Stimulated activated CD4-positive, alpha-beta T cell treated with anti-CD3 and anti-CD28 coated beads, Interleukin-15, amount 100 ng/mL, for 1 hour (primary cell): ENCODE measurements at places on chromosomes 6 and 20.

- DNase-seq: no peak
These were observed 29.1 kb downstream of the OPN5 start for GRCh38 chr6:47810885-47811284.

GRCh38 chr6:53986165-53986720, 125.0 kb upstream of the MLIP start:
- no peak for DNase-seq

DNA sequence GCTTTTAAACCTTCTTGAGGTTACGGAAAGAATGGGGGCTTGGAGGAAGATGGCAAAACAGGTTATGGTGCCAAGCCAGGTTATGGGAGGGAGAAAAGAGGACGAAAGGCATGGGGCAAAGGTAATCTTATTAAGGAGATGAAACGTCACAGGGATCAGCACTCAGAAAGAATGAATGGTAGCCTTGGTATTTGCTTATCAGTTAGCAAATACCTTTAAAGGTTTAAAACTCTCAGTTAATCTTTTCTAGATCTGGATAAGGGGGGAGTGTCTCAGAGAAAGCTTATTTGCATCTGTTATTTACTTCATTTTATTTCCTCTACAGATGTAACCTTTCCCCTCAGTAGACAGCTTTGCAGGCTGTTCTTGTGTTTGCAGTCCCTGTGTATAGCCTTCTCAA, 55.5 kb upstream of the EEF1E1 start:
- no peak for DNase-seq

DNA sequence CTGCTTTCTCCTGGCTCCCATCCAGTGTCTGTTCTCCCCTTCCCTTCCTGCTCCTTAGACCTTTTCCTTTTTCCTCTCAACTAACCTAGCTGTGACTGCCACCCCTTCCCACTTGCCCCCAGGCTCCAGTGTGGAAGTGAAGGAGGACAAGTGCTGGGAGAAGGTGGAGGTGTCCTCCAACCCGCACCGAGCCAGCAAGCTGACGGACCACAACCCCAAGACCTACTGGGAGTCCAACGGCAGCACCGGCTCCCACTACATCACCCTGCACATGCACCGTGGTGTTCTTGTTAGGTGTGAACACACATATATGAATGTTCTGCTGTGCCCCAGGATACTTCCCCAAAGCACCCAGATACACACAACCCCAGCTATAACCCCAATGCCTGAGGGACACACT, 18.5 kb downstream of the CUL9 start:
- DNase-seq: no peak

- no peak for DNase-seq
These were observed 153.6 kb upstream of the UST start for GRCh38 chr6:148593130-148593812.

GRCh38 chr20:21323640-21324039, 20.5 kb downstream of the XRN2 start:
- DNase-seq: no peak

DNA sequence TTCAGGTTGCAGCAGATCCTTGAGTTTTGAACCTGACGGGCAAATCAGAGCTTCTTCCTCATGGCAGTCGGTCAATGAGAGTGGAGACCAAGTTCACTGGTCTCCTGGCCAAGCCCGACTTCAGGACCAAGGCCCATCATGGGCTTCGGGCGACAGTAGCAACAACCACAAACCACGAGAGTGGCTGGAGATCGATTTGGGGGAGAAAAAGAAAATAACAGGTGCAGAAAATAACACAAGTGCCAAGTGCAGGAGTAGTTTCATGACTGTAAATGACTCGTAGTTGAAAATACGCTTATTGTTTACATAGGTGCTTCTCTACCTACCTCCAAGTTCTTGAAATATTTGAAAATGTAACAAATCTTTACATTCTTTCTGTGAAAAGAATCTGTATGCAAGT, 56.1 kb downstream of the DCBLD1 start:
- DNase-seq: no peak

GRCh38 chr20:1685304-1686052, 27.9 kb upstream of the SIRPG start:
- DNase-seq: no peak

DNA sequence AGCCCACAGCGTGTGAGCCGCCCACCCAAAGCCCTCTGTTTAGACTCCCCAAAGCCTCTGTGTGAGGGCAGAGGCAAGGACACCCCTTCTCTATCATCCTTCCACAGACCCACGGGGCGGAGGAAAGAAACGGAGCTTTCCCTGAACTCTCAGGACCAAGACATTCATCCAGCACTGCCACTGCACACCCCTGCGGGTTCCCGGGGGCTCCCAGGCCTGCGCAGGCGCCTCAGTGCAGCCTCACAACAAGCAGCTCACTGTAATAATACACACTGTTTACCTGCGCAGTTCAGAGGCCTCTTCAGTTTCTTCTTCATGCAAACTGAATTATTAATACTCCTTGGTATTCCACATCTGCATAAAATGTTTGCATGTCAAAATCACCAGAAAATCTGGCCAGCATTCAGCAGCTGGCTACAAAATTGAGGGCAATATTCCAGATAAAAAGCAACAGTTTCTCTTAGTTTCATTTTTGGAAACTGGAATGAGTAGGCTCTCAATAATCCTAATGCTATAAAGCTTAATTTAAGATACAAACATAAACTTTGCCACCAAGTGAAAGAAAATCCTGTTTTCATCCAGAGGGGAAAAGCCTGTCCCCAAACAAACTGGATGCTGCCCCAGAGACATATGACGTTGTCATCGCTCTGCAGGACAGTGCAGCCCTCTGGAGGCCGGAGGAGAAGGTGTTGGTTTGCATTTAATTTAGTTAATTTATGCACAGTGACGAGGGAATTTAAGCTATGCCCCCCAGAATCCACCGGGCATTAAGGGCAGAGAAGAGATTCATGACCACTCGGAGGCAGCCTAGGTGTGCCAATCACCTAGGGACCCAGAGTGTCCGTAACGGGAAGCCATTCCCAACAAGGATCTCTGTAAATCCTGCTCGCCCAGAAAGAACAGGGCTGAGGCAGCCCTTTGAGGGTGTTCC, 45.3 kb downstream of the NINL start:
- DNase-seq: no peak

DNA sequence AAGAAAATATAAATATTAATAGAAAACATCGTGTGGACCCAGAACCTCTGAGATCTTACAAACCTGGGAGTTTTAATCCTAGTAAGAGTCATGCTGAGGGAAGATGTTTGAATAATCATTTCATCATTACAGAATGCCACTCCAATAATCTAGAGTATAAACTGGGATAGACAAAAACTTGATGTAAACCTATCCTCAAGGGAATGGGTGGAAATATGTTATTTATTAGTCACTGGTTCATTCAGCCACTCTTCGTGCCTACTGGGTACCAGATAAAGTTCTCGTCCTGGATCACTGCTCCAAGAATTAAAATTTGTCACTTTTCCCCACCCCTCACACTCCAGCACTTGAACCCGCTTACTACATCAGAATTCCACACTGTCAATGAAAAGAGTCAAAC, 7.7 kb downstream of the HLA-B start:
- no peak for DNase-seq

GRCh38 chr6:122180132-122180531, 219.3 kb upstream of the HSF2 start:
- DNase-seq: no peak

- no peak for DNase-seq
These were observed 24.2 kb upstream of the SNX9 start for GRCh38 chr6:157798851-157799250.

GRCh38 chr6:45801471-45802289, 214.0 kb downstream of the CLIC5 start:
- no peak for DNase-seq

DNA sequence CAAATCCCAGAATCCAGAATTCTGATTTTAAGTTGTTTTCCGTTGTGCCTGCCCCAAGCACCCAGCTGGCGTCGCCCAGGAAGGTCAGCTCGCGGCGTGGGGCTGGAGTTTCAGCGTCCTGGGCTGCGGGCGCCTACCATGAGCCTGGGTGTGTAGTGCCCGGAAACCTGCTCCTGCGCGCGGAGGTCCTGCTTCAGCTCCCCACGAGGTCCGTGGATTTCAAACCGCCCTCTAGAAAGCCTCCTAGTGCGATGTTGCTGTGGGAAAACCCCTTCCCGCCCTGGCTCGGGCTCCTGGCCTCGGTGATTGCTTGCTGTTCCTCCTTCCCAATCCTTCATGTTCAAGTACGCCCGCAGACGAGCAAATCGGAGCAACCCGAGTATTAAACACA, 51.3 kb upstream of the NRN1 start:
- no peak for DNase-seq

GRCh38 chr20:61662226-61662967, 403.3 kb downstream of the TAF4 start:
- no peak for DNase-seq

- no peak for DNase-seq
These were observed 10.7 kb downstream of the TULP4 start for GRCh38 chr6:158322724-158323560.

- no peak for DNase-seq
These were observed 26.1 kb downstream of the ANGPT4 start for GRCh38 chr20:889932-890463.

DNA sequence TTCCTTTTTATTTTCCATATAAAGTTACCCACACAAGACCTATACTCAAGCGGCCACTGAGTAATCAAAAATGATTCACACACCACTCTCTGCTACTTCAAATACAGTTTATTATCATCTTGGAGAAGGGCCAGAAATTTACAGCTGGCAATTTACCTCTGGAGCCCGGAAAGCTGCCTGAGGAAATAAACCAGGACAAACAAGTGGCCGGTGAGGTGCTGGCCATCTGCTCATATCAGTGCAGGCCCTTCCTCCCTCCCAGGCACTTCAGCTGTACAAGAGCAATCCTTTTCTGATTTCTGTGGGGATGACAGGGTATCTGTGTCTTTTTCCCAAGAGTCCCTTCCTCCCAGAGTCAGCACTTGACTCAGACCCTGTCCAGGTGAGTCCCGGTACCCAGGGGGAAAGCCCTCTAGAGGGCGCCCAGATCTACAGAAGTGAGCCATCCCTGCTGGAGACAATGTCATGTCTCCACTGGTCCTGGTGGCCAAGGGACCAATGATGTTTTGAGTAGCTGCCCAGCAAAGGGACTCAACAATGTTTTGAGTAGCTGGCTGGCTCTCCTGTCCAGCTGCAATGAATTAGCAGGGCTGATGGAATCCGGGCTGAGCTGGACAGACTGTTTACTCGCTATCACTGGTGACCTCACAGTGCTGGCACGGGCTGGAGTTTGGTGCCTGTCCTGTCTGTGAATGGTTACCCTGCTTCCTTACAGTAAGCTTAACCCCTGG, 23.6 kb downstream of the LRP11 start:
- peak; percentile 14 for DNase-seq

DNA sequence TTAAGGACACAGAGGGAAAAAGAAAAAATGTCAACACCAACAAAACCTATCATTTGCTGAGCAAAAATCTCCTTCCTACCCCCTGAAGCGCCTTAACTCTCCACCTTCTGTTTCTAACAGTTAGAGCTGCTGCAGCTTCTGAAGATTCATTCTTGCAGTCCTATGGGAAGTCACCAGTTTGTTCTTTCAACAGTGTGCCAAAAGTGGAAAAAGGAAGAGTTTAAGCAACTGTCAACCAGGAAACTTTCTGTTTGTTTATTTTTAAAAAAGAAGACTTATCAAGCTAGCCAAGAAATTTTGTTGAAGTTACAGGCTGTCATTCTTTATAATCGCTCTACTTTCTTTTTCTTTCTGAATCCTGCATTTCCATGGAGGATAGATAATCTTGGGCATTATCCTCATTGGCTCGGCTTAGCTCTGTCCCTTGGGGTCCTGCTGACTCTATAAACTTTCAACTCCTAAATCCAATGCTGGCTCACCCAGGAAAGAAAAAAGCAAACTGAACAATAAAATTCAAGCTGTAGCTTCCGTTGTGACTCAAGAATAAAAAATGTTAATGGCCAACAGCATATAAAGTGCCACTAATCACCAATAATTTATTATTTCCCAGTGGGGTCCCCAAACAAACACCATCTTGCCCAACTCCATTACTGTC, 172.8 kb upstream of the CITED2 start:
- no peak for DNase-seq

- DNase-seq: no peak
These were observed 463 bp downstream of the RPS21 start for GRCh38 chr20:62387219-62387913.

- DNase-seq: no peak
These were observed 278.1 kb upstream of the SYNCRIP start for GRCh38 chr6:85920782-85921181.

- no peak for DNase-seq
These were observed 12.2 kb upstream of the AKIRIN2 start for GRCh38 chr6:87714093-87714842.

DNA sequence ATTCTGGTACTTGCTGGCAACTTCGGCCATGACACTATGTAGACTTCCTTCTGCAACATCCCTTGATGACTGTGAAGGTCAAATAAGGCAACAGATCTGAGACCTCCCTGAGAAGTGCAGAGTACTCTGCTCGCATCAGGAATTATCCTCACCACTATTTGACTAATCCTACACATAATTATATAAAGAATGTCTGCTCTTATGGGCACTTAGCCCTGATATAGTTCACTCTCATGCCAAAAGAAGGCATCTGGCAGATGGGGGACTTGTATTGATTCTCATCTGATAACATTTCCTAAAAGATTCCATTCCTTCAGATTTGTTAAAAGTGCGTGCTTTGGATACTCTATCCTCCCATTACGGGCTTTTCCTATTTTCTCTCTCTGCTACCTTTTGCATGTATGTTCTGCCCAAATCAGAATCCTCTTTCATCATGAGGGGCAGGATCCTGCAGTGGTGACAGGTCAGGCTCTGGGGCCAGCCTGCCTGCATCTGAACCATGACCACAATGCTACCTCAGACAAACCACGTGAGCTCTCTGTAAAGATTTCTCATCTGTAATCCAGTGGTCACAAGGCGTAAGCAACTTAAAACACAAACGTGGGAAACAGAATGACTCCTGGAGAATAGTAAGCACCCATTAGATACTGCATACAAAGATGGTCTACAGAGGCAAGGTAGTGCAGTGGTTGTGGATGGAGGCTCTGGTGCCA, 134.0 kb downstream of the GJA10 start:
- no peak for DNase-seq

- no peak for DNase-seq
These were observed 50.4 kb downstream of the HMGCLL1 start for GRCh38 chr6:55528624-55529023.

DNA sequence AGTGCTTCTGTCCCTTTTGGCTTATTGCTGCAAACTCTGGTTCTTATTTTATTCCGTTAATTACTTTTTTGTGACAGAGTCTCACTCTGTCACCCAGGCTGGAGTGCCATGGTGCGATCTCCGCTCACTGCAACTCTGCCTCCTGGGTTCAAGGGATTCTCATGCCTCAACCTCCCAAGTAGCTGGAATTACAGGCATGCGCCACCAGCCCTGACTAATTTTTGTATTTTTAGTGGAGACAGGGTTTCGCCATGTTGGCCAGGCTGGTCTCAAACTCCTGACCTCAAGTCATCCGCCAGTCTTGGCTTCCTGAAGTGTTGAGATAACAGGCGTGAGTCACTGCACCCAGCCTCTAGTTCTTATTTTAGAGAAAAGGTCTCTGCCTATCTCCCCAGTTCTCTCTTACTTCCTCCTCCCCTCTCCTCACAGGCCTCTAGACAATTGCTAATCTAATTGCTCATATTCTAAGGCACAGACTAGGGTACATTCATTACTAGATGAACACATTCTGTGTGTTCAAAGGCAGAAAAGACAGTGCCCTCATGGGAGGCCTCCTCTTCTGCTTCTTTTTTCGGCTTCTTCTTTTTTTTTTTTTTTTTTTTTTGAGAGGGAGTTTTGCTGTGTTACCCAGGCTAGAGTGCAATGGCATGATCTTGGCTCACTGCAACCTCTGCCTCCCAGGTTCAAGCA, 27.0 kb downstream of the EDEM2 start:
- no peak for DNase-seq

- DNase-seq: no peak
These were observed 79.5 kb upstream of the MYL9 start for GRCh38 chr20:36461600-36462439.

GRCh38 chr6:143007646-143008045, 53.0 kb upstream of the AIG1 start:
- DNase-seq: no peak
